ENCODE measurements at places on chromosomes 12 and 14.

DNA sequence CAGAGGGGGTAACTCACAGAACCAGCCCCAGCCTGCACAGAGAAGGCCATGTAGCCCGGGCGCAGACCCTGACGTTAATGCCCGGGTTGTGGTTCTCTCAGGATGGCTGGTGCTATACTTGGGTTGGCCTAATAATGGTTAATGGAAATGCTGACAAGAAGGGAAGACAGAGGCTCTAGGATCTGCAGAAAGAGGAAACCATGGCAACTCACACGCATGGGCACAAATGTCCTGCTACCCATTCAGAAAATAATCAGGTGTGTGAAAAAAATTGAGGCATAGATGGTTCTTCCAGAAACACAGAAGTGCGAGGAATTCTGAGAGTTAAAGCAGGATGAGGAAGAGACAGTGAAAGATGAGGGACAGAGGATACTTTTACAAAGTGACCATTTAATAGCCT, 33.8 kb downstream of the APPL2 start:
- no peak for DNase-seq

GRCh38 chr12:71694099-71694820, 8.4 kb downstream of the TMEM19 start:
- no peak for DNase-seq

DNA sequence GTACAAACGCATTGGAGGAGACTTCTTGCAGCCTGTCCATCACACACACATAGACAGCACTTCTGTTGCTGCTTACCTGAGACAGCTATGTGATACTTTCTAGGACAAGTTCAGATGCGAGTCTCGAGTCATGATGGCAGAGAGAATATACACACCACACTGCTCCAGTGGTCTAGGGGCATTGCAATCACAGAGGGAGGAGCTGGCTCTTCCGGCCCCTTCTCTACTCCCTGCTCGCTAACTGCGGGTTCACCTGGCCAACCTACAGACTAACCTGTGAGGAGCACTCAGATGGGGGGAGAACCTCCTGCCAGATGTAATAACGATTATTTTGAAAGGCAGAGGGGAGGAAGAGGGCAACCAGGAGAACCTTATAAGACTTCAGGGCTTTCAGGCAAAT, 30.7 kb downstream of the EMP1 start:
- no peak for DNase-seq

DNA sequence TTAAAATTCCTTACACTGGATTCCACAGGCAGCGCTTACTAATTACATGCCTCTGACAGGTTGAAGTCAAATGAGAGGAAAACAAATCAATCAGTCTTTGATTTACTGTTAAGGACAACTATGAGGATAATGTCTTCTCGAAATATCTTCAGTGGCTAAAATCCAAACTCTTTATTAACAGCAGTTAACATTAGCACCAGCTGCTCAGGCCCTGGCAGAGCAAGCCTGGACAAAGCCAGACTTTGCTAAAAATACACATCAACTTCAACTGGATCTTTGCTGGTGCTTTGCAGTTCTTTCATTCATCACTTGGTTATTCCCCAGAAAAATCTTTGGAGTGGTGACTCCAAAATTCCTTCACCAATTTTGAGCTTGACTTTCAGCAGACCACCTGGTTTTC, 98.7 kb downstream of the HECTD4 start:
- DNase-seq = no peak

GRCh38 chr14:55781046-55781445, 201.0 kb downstream of the KTN1 start:
- no peak for DNase-seq

DNA sequence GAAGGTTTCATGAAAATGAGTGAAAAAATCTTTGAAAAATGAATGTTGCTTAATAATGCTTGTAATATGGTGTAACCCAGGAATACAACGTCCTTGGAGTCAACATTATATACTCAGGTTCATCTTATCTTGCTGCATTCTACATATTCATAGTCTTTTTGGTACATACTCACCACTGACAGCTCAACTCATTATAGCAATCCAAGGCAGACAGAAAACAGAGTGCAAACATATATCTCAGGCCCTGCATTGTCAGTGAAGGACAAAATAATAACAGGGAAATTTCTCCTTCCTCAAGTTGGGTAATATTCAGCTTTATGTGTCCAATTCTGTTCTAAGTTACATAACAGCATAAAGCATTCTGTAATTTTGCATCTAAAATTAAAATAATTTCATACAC, 1353.0 kb upstream of the SEL1L start:
- no peak for DNase-seq

- DNase-seq = no peak
These were observed 37.9 kb upstream of the GARIN6 start for GRCh38 chr12:99609455-99610181.

- DNase-seq = no peak
These were observed 58.3 kb downstream of the TESPA1 start for GRCh38 chr12:54926246-54926645.

DNA sequence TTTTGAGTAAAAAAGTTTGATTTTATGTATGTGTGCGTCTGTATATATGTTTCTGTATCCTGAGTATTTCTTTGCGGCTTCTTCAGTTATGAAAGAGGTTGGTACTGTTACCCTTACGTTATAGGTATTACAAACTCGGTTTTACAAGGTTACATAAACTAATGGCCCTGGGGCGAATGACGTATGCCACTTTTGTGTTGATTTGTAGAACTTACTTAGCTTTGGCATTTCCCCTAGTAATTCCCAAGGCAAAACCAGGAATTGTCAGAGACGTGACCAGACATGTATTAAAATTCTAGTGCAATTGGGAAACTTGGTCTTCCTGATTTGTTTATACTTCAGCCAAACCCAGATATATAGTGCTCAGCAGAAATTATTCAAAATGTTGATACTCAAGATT, 93.3 kb downstream of the DUSP16 start:
- DNase-seq = no peak

Data from stimulated activated CD4-positive, alpha-beta T cell treated with anti-CD3 and anti-CD28 coated beads, Interleukin-2, amount 100 ng/mL, for 48 hours (primary cell).